ENCODE measurements at places on chromosomes 5 and 9. TPM values are rescaled to one million over a fixed set of nuclear protein-coding genes. Genes with fewer than 3 reads are reported as not detected.

Gene TAF7
- polyA plus RNA-seq, result 58.9 TPM

Gene NUTM2G
- not detected for polyA plus RNA-seq

Gene ADAMTS12
- polyA plus RNA-seq, result 0.49 TPM

Gene ACER2
- polyA plus RNA-seq, result 4.3 TPM

Gene TBCA
- polyA plus RNA-seq, result 225 TPM

Gene SPINK6
- 35.5 TPM for polyA plus RNA-seq

Gene PCDHGC3
- polyA plus RNA-seq, result 15.2 TPM

Gene MYORG
- 3.7 TPM for polyA plus RNA-seq

Gene COL5A1
- 4.9 TPM for polyA plus RNA-seq

Gene HRCT1
- not detected for polyA plus RNA-seq

Gene MRPS2
- polyA plus RNA-seq, result 115 TPM

Gene PCDHA10
- 0.06 TPM for polyA plus RNA-seq

Gene CDC20B
- 0.03 TPM for polyA plus RNA-seq

Gene CDH9
- polyA plus RNA-seq, result not detected

Gene AJM1
- 0.10 TPM for polyA plus RNA-seq

Gene RIGI
- 23.0 TPM for polyA plus RNA-seq

Gene HK3
- not detected for polyA plus RNA-seq

Gene SLC34A3
- not detected for polyA plus RNA-seq

Gene SLC45A2
- not detected for polyA plus RNA-seq

Gene WNK2
- not detected for polyA plus RNA-seq

Gene LHX6
- polyA plus RNA-seq, result 0.12 TPM

Gene GHR
- polyA plus RNA-seq, result 1.8 TPM

Gene SHOC1
- 0.01 TPM for polyA plus RNA-seq

Gene GOLGA2
- polyA plus RNA-seq, result 31.9 TPM

Gene CCDC183
- polyA plus RNA-seq, result 0.06 TPM

Gene FBP2
- not detected for polyA plus RNA-seq

Gene SPINK13
- polyA plus RNA-seq, result not detected

Gene SLC6A19
- not detected for polyA plus RNA-seq

Gene CATSPER3
- 0.10 TPM for polyA plus RNA-seq

Gene ENTPD2
- 0.52 TPM for polyA plus RNA-seq

Gene ARHGEF39
- 0.88 TPM for polyA plus RNA-seq

Gene STKLD1
- polyA plus RNA-seq, result not detected

Gene IL13
- not detected for polyA plus RNA-seq

Gene STING1
- polyA plus RNA-seq, result 38.1 TPM

Data from keratinocyte (primary cell).